ENCODE measurements at places on chromosomes 3 and 15.

DNA sequence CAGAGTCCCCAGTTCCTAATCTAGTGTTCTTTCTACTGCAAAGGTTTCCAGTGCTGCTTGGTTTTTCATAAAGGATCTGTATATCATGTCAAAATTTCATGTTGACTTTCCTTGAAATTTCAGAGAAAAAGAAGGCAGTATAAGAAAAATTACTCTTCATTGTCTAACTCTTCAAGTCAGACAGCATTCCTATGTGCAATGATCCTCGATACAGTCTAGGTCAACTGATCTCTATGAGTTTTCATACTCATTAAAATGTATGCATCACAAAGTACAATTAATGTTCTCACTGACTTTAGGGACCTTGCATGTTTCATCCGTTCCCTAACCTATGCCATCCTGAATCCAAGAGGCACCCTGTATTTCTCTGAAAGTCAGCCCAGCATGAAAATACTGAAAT, 317.3 kb downstream of the ZBTB20 start:
- no peak for DNase-seq

DNA sequence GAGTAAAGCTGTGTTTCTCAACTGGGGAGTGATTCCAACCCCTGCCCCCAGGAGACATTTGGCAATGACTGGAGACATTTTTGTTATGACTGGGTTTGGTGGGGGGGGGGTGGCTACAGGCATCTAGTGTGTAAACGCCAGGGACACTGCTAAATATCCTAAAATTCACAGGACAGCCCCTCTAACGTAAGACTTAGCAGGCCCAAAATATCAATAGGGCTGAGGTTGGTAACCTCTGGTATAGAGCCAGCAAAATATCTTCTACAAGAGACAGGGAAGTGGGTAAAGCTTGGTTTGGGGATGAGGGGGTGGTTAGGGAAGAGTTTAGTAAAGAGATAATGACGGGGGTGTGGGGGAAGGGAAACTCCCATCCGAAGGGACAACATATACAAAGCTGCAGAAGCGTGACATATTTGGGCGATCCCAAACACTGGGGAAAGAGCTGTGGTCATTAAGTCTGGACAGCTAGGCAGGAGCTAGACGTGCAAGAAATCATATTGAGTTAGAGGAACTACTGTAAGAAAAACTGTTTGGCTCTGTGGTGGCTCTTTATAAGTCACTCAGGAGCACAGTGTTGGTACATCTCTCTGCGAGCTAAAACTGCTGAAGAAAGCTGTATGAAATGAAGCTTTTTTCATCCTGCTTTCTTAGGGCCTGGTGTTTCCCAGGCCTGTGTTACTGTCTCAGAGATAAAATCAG, 697 bp upstream of the TRIM69 start:
- DNase-seq, result peak; percentile 34

DNA sequence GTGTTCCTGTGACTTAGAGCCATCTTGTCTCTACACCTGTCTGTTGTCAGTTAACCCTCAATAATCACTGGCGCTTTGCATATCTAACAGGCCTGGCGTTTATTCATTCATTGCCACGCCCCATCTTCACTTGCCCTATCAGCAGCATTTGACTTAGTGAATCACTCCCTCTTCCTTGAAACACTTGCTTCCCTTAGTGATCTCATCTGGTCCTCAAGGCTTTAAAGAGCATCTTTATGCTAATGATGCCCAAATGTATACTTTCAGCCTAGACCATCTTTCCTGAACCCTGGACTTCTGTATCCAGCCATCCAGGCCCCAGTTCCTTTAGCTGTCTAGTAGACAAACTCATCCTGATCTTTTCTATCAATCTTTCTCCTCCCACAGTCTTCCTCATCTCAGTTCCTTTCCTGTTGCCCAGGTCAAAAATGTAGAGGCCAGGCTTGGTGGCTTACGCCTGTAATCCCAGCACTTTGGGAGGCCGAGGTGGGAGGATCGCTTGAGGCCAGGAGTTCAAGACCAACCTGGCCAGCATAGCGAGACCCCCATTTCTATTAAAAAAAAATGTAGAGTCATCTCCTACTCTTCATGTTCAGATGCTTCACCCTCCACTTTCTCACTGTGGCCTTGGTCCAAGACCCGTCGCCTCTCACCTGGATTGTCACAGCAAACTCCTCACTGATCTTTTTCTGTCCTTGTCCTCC, 1.4 kb upstream of the IGDCC4 start:
- peak; percentile 5 for DNase-seq

- peak; percentile 68 for DNase-seq
These were observed 210.2 kb downstream of the ADAMTS17 start for GRCh38 chr15:100131321-100132224.

GRCh38 chr3:124530916-124531315, 199.3 kb upstream of the UMPS start:
- no peak for DNase-seq

DNA sequence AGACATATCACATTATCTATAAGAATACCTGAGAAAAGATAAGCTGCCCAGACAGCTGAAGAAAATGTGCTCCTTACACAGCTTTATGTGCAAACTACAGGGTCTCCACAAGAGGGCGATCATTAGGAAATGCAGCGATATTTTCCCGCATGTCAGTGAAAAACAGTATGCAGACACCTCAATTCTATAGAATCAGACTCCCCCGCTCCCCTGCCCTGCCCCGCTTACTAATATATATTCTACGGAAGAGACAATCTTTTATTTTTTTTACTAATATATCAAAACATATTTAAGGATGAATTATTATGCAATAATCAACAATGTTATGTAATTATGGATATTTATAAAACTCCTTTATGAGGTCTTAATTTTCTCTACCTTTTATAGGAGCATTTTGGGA, 681.3 kb downstream of the ROBO1 start:
- no peak for DNase-seq

GRCh38 chr3:122679882-122680474, 661 bp upstream of the PARP14 start:
- no peak for DNase-seq

DNA sequence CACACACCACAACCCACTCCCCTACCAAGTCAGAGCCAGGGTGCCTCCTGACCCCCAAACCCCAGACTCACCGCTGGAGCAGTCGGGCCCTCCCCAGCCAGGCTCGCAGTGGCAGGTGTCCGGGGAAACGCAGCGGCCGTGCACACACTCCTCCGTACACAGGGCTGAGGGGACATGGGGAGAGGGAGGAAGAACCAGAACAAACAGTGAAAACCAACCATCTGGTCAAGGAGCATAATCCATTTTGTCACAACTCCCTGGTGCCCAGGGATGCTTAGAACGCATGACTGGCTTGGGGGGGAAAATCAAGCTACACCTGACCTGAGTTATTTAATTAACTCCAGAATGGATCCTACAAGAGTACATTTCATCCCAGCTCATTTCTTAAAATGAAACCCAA, 159.2 kb downstream of the MEGF11 start:
- no peak for DNase-seq

DNA sequence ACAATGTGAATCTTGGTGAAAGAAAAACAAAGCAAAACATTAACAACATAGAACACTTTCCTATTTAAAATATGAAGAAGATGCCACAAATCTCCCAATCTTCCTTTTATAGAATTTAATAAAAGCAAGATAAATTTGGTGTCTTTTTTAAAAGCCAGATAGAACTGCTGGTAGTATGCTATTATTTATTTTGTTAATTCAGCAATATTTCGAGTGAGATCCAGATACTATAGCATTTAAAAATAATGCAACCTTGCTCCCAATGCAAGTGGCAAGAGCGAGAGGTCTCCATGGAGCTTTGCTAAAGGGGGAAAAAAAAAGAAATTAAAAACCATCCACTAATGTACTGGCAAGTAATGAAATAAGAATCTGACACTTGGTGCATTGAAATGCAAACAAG, 121.8 kb downstream of the IL20RB start:
- no peak for DNase-seq

DNA sequence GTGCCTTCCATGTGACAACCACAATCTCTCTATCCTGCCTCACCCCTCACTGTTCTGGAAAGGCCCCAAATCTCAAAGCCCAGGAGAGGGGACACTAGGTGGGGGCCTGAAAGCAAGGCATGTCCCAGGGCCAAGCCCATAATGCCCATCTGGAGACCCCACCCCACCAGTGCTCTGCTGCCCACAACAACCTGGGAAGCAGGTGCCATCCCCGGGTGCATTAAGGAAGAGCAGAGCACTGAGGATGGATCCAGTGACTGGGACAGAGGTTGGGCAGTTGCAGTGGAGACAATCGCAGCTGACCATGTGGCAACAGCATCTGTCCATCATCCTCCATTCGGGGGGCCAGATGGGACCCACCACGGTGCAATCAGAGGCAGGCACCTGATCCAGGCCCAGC, 106.2 kb upstream of the PRR20G start:
- peak; percentile 5 for DNase-seq

DNA sequence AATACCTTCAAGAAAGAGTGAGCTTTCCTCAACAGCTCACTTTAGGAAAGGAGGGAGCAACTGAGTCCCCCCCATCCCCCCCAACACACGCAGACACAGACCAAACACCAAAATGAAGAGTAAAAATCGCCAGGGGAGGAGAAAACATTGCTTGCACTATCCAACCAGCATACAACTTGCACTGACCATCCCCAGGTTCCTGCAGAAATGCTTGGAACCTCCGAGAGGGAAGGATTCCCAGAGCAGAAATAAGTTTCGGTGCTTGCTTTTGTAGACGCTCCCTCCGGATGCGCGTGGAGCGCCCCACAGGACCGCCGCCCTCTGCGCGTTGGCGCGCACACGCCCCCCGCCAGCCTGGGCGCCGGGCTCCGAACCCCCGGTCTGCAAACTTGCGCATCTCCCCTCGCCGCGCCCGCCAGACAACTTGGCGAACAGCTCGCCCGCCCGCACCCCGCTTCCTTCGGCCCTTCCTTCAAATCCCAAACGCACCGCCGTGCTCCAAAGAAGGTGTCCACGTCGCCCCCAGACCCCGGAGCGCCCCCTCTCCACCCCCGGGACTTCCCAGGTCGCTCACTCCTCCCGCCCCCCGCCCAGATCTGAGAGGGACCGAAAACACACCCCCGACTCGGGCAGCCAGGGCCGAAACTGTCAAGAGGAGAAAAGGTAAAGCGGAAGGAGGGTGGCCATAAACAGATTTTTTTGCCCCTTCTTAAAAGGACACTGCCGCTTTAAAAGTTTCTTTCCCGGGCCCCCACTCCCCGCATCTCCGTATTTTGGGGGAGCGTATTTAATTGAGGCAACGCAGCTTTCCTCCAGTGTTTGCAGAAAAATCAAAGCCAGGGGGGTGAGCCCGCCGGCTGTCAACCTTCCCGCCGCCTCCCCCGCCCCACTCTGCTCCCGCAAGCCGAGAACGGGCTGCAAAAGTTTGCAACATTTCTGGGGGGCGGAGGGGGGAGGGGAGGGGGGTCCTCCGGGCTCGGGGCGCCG, 859 bp downstream of the RORA start:
- peak; percentile 17 for DNase-seq

DNA sequence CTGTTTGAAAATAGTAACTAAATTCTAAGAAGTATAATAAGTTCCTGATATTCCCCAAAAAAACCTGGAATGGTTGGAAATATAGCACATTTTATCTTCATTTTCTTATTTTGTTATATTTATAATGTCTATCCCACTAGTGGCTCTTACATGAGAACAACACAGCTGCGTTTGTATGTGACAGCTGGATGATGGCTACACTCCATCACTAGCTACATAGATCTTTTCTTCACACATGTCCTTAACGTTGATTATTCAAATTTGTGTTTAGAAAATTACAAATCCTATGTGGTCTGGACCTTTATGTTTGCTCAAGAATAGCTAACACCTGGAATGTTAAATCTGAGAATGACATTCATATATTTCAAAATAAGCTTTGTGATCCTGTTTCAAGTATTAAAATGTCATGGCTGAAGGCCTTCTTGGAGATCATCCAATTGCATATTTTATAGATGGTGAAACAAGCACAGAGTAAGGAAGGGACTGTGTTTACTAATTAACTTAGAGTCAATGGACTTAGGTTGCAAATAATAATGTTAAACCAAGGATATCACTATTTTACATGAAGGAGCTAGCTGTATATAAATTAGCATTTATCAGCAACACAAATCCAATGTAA, 60.8 kb downstream of the ATP13A5 start:
- DNase-seq, result no peak

GRCh38 chr3:61780016-61780415, 218.6 kb downstream of the PTPRG start:
- DNase-seq, result no peak

DNA sequence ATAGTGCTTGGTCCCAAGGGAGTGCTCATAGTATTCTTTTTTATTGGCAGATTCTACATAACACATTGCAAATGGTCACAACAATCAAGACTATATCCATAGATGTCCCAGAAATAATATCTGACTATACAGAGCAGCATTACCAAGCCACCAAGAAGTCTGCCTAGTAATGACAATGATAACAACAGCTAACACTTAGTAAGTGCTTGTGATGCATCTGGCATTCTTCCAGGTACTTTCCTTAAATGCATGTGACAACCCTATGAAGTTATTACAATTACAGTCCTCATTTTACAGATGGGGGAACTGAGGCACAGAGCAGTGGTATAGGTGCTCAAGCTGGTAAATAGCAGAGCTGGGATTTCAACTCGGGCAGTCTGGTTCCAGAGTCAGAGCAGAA, 49.6 kb upstream of the ICE2 start:
- DNase-seq, result no peak

DNA sequence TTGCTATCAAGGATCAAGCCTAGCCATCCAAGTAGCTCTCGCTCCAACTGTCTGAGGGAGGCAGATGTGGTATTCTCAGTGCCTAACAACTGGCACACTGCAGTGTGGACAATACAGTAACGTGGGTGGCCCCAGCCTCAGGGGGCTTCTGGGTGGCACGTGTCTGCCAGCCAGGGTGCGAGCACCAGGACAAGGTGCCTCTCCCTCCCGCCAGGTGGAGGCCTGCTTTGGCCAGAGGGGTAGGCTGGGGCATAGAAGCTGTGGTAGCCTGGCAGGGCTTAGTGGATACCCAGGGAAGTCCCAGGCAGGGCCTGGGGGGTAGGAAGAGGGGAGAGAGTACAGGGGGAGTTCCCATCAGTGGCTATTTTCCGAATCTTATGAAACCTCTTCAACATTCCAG, 234.0 kb downstream of the PLCL2 start:
- no peak for DNase-seq

DNA sequence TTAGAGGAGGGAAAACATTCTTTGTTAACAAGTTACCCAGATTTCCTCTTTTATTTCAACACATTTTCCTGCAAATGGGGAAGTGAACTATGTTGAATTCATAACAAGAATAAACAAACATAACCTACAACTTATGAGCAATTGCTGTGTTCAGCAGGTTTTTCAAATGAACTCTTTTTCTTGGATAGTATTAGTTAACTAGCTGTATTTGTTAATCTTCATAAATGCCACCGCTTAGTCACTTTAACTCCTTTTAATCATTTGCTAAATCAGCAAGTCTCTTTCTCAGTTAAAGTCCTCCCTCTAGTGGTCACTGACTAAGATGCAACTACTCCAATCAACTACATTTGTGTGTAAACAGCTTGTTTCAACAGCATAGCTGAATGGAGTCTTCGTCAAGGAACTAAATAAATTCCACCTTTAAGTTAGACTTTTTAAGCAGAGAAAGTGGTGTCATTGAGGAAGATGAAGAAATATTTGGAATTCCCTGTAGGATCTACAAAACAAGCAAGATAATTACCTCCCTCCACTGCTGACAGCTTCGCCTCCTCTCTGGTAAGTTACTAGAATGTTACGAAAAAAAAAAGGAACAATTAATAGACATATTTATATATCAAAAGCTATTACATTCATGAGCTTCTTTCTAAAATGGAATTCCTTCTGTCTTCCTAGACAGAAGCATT, 1122.0 kb downstream of the ROBO1 start:
- DNase-seq, result no peak

All from left ventricle myocardium inferior (tissue), 1 donor.